Activated naive CD4-positive, alpha-beta T cell (primary cell): ENCODE measurements at places on chromosomes 7 and 10.

DNA sequence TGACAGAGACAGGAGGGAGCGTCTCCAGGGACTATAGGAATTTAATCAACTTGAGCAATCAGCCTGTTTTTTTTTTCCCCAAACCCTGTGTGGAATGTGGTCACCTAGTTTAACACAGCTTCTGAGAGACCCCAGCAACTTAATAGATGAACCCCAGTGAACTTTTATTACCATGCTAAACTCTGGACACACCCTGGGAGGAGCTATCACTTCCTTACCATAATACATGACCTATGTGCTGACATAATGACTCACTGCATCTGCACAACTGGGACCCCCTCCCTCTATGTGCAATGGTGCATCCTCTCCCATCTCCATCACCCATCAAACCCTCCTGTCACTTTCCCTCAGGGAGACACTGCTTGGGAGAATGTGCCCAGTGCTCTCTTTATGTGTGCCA lies 83.7 kb downstream of the EPC1 start:
- DNase-seq: no peak

GRCh38 chr7:93955304-93955703 lies 33.8 kb downstream of the GNG11 start:
- no peak for DNase-seq

GRCh38 chr7:140901941-140902302 lies 22.8 kb downstream of the BRAF start:
- DNase-seq: no peak

DNA sequence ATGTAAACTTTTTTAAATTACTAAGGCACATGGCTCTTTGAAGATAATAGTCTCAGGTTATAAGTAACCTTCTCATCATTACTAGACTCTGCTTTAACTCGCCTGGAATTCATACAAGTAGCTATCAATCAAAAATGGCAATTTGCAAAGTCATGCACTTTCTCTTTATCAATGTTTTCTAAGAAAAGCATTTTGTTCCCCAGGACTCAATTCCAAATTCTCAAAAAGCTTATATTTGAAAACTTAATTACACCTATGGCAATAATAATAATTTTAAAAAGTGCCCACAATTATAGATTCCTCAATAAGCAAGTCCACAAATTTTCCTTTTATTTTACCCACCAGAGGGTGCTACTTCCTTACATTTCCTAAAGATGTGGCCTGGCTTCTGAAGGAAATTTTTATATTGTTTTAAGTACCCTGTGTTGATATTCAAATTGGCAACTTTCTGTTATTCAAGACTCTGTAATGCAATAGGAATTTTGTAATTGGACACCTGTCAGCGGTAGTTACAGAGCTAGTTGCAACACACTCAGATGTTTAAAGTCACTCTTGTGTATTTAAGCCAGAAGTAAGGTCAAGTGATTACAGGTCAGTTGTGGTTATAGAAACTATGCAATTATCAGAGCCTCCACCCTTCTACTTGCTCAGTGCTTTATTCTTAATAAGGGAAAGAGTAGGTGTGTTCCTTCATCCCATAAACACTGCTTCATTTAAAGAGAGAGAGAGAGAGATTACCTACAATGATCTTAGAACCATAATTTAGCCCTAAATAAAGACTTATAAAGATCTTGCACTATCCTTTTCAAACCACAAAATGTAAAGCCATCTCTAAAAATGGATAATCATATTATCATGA lies 47.1 kb upstream of the HYAL4 start:
- no peak for DNase-seq

GRCh38 chr10:34157501-34157900 lies 657.6 kb downstream of the PARD3 start:
- DNase-seq: no peak

GRCh38 chr7:35993676-35994606 lies 159.1 kb upstream of the EEPD1 start:
- no peak for DNase-seq
